ENCODE measurements at places on chromosomes 4 and X.

DNA sequence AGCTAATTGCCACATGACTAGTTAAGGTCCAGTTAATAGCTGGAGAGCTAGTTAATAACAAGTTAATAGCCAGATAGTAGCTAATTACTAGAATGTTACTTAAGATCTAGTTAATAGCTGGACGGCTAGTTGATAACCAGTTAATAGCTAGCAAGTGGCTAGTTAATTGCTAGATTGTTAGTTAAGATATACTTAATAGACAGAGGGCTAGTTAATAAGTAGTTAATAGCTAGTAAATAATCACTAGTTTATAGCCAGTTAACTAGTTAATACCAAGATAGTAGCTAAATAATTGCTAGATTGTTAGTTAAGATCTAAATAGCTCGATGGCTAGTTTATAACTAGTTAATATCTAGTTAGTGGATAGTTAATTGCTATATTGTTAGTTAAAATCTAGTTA lies 632.6 kb upstream of the CT83 start:
- DNase-seq = no peak

DNA sequence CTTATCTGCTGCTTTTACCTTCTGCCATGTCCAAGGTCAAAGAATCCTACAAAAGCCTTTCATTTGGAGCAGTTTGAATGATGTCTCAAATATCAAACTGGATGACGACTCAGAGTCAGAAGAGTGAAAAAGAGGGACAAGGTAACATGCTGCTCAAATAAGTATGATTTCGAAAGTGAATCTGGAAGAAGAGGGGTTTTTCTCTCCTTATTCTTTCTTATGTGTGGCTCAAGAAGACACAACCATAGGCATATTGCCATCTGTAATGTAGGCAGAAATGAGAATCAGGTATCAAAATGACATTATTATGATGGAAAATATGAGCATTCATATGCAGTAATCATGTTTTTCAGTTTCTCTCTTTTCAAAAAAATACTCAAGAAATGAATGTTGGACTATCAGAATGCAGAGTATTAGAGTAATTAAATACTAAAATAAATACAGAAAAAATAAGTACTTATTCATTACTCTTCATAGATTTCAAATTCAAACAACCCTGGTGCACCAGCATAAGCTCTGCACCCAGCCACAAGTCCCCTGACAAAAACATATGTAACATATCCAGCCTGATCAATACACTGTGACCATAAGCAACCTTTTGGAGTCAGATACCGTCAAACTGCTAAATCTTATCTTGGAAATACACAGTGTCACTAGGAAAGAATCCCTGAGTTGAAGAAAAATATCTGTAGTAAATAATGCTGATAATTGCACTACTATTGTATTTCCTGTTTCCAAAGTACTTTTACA lies 468.6 kb downstream of the INPP4B start:
- DNase-seq = no peak

GRCh38 chr4:55359397-55359916 lies 13.4 kb downstream of the SRD5A3 start:
- no peak for DNase-seq

- no peak for DNase-seq
Measured at GRCh38 chrX:46837558-46838485, 979 bp downstream of the RP2 start.

- DNase-seq = no peak
Measured at GRCh38 chr4:1727117-1728031, 6.1 kb downstream of the TACC3 start.

GRCh38 chrX:52995987-52996331 lies 37.6 kb upstream of the FAM156A start:
- DNase-seq = no peak

GRCh38 chrX:115966920-115967319 lies 203.6 kb upstream of the AGTR2 start:
- DNase-seq = no peak

DNA sequence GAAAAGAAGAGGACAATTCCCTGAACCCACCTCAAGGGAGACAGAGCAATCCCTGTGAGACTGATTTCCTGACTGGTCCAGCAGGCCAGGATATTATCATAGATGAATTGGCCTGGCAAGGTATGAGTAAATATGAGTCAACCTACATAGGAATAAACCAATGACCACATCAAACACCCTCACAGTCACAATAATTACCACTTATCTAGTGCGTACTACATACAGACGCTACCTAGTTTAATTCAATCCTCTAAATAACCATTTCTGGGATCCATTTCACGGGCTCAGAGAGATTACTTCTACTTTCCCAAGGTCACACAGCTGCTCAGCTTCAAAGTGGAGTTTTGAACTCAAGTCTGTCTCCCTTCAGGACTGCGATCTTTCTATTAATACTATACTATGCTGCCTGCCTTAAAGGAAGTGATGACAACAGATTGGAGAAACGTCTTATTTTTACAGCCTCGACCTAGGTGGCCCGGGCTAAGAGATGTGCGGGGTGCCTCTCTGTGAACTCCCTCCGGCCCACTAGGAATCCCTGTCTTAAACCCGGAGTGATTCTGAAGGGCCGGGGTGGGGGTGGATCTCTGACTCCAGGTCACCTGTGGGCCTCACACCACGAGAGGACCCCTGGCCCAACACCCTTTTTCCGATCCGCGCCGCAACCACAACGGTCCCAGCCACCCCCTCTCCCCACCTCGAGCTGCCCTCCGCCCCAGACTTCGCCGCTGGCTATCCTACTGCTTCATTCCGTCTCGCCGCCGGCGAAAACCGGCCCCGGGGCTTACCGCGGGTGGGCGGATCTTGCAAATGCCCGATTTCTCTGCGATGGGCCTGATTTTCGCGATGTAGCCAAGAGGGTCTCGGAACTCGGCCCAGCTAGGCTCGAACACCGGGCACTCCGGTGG lies 800 bp downstream of the KDM5C start:
- no peak for DNase-seq

GRCh38 chr4:102578270-102578669 lies 77.1 kb downstream of the NFKB1 start:
- DNase-seq = no peak

DNA sequence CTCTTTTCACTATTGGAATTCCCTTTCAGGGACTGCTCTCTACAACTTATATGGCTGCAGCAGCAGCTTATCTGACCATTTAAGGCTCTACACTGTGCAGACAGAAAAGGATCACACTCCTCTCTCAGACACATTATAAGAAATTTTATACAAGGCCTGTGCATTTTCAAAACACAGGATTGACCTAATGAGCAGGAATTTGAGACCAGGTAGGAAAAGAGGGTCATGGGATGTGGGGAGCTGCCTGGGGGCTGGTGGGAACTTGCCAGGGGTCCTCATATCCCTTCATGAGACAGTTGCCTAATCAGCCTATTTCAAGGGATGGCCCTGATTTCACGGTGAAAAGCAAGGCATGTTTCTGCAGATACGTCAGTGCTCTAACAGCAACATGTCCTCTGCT lies 77.1 kb downstream of the SORBS2 start:
- no peak for DNase-seq

- DNase-seq = no peak
Measured at GRCh38 chr4:90960433-90960832, 833.2 kb downstream of the CCSER1 start.

DNA sequence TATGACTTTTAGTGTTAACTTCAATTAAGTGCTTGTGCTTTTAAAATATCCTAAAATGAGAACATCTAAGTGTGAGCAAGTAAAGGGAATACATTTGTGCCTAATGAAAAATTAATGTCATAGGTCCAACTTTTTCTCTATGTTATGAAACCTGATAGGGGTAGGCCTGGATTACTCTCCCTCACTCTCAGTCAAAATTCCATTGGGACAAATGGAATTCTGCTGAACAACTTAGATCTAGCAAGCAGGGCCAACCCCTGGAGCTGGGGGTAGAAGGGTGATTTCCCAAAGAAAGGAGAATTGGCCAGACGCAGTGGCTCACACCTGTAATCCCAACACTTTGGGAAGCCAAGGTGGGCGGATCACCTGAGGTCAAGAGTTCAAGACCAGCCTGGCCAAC lies 67.4 kb downstream of the EDNRA start:
- no peak for DNase-seq

- DNase-seq = no peak
Measured at GRCh38 chr4:77044461-77045150, 31.2 kb downstream of the CCNI start.

GRCh38 chrX:34612036-34612435 lies 45.0 kb downstream of the TMEM47 start:
- no peak for DNase-seq

GRCh38 chrX:77431227-77431626 lies 16.0 kb upstream of the FGF16 start:
- DNase-seq = no peak

GRCh38 chrX:69282893-69283690 lies 117.8 kb upstream of the PJA1 start:
- no peak for DNase-seq

DNA sequence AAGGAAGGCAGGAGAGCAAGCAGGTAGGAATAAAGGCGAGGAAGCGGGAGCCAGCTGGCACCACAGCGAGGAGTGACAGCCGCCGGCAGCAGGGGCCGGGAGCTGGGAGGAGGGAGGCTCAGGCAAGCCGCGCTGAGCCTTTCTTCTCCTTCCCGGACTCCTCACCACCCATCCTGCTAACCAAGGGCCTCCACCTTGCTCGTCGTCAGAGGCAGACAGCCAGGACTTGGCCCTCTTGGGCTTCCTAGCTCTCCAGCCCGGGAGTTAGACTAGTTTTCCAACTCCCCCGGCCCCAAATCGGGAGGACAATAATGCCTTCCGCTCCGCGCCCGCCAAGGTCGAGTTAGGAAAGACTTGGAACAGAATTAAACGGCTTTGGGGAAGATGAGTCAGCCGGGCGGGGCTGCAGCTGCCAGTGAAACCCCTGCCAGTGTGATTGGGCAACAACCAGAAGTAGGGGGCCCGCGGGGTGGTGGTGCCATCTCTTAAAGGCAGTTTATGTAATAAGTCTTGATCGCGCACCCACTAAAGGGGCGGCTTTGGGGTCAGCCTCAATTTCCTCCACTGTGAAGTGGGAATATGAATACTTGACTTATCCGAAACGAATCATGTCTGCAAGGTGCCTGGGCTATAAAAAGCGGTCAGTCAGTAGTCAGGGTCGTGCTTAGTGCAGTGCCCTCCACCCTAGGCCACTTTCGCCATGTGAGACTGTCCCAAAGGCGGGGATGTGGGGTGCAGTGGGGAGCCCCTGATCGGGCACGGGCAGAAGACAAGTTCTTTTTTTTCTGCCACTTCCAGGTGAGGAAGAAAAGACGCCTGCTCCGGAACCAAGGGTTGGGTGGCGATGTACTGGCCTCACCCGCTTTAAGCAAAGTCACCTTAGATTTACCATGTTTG lies 6.7 kb upstream of the HSD17B10 start:
- no peak for DNase-seq

GRCh38 chr4:114028071-114028470 lies 48.6 kb upstream of the ARSJ start:
- DNase-seq = no peak

DNA sequence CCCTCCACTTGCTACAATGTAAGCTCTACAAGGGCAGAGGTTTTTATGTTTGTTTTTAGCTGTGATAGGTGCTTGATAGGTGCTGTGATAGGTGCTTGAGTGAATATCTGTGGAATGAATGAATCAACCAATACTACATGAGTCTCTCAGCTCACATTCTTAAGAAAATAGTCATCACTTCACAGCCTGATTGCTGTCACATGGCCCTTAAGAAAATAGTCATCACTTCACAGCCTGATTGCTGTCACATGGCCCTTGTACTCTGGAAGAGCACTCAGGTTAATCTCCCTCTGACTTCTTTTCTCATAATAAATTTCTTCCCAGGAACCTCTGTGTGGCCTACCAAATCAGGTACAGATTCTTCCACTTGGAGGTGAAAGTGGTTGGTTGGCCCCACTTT lies 335.2 kb downstream of the TENM3 start:
- DNase-seq = no peak
